Mucosa of gallbladder (tissue), 1 donor: ENCODE measurements at places on chromosomes 11 and 22. TPM values are rescaled to one million over a fixed set of nuclear protein-coding genes. Genes with fewer than 3 reads are reported as not detected.

Gene OR8D1
- total RNA-seq = not detected

DNA sequence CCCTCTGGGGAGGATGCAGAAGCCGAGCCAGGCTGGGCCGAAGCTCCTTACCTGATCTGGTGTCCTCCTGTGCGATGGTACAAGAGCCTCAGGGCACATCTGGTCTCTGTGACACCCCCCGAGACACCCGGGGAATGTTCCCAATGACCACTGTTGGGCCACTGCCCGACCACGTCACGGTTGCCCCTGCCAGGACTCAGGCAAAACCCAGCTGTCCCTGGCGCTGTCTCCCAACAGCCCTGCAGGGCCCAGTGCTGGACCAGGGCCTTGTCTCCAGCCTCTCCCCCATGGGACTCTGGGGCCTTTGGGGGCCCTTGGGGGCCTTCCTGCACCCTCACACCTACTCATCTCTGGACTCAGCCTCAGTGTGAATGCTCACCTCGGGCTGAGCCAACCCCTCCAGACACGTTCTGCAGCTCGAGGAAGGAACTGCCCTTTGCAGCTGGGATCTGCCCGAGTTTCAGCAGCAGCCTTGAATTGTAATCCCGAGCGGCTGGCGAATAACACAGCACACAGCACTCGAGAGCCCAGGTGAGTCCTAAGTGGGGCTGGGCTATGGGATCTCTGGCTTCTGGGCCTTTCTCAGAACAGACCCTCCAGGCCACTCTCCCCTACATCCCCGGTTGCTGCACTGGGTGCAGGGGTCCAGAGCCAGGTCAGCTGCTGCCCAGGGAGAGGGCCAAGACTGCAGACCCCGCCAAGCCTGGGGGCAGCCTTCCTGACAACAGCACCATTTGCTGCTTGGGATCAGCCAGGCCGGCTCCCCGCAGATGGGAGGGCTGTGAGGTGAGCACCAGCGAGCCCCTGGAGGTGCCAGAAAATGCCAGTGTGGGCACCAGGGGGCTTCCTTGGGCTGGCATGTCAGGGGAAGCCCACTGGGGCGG lies 39.8 kb downstream of the RTN4R start:
- no peak for DNase-seq

GRCh38 chr11:73570415-73571114 lies 27.3 kb downstream of the FAM168A start:
- no peak for DNase-seq

GRCh38 chr11:116329354-116330090 lies 443.3 kb downstream of the BUD13 start:
- no peak for DNase-seq

GRCh38 chr11:57598831-57599155 lies 1.3 kb downstream of the SERPING1 start:
- peak; percentile 23 for DNase-seq

GRCh38 chr22:35749808-35750207 lies 32.1 kb downstream of the APOL5 start:
- no peak for DNase-seq

Gene CCDC81
- total RNA-seq = 1.2 TPM

Gene RTN4R
- 2.0 TPM for total RNA-seq

DNA sequence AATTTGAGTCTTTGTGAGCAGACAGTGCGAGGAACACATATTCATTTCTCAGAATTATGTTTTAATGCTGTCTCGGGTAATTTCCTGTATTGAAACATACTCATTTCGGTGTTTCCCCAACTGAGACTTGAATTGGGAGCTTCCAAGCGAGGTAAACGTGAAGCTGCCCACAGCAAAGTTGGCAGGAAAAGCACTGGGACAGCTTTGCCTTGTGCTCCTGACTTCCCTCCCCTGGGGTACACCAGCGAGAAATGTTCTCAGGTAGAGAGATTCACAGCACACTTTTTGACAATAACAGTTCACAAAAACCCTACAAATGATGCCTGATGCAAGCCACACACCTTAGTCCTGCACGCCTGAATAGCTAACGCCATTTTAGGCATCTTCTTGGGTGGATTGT lies 3.1 kb downstream of the HTR3B start:
- no peak for DNase-seq

Gene ART1
- not detected for total RNA-seq

- peak; percentile 72 for DNase-seq
These were observed 15.3 kb upstream of the ACCSL start for GRCh38 chr11:44032299-44033085.

GRCh38 chr11:117230286-117230961 lies 1.4 kb downstream of the PCSK7 start:
- DNase-seq = no peak

GRCh38 chr11:84812471-84812969 lies 814.6 kb downstream of the DLG2 start:
- no peak for DNase-seq

GRCh38 chr11:123640029-123640428 lies 14.4 kb downstream of the SCN3B start:
- no peak for DNase-seq

Gene MUC5AC
- total RNA-seq = 18.6 TPM

Gene NLRP10
- total RNA-seq = not detected

Gene FAM83F
- 12.1 TPM for total RNA-seq

DNA sequence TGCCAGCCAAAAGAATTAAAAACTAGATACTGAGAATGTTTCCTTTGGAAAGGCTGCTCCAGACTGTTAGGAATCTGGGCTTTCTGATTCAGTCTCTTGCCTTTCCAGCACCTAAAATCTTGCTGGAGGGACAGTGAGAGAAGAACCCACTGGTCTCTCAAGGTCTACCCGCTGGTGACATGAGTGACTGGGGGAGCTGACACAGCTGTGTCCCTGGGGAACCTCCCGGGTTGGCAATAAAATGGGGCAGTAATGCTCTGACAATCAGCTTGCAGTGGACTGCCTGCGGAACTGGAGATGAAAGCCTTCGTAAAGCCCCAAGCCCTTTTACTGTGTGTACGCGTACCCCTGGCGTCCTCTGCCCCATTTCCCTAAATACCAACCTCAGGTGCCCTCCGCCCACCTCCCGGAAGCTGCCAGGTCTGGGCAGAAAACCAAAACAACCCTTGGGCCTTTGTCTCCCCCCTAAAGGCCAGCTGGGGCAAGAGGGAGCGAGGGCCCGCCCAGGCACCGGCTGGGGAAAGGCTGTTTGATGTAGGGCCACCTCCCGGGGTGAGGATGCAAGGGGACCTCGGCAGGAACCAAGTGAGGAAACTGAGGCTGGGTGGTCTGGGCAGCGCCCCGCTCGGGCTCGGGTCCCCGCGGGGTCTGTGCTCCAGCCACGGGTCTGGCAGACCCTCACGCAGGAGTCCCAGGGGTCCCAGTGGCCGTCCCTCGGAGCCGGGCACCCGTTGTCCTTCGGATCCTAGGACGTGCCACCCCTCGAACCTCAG lies 741 bp downstream of the CARS1 start:
- DNase-seq = no peak

Gene CYTH4
- 24.1 TPM for total RNA-seq

GRCh38 chr11:72512956-72513355 lies 78.6 kb upstream of the CLPB start:
- DNase-seq = no peak

GRCh38 chr11:63547061-63547460 lies 10.5 kb downstream of the PLAAT4 start:
- no peak for DNase-seq

DNA sequence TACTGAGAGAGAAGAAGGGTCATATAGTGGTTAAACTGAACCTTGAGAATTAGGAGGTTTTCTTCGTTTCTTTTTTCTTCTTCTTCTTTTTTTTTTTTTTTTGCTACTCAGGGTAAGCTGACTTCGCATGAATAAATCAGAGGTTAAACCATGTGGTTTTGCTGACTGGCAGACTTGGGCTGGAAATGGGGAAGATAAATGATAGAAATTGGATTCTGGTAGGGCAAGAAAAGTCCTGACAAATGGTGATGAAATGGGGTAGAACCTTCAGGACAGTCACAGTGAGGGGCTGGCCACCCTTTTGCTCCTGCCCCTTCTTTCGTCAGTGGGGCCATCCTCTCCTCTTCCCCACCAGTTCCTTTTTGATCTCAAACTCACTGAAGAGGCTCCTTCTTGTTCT lies 1.6 kb upstream of the SWAP70 start:
- no peak for DNase-seq

- DNase-seq = no peak
These were observed 294.5 kb downstream of the TBC1D22A start for GRCh38 chr22:47056776-47057470.

- no peak for DNase-seq
These were observed 125.9 kb downstream of the RCN1 start for GRCh38 chr11:32216749-32217148.

DNA sequence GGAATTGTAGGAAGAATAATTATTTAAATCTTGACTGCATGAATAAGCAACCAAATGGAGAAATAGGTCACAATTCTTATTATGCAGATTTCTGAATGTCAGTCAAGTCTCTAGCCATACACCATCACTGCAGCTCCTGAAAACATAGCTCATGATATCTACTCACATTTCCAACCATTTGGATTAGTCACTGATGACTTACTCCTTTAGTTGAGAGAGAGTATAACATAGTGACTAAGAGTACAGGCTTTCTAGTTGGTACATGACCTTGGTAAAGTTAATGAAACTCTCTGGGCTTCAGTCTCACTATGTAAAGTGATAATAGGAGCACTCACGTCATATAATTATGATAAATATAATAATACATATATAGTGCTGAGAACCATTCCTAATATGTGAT lies 265.2 kb downstream of the KCNA4 start:
- DNase-seq = no peak

DNA sequence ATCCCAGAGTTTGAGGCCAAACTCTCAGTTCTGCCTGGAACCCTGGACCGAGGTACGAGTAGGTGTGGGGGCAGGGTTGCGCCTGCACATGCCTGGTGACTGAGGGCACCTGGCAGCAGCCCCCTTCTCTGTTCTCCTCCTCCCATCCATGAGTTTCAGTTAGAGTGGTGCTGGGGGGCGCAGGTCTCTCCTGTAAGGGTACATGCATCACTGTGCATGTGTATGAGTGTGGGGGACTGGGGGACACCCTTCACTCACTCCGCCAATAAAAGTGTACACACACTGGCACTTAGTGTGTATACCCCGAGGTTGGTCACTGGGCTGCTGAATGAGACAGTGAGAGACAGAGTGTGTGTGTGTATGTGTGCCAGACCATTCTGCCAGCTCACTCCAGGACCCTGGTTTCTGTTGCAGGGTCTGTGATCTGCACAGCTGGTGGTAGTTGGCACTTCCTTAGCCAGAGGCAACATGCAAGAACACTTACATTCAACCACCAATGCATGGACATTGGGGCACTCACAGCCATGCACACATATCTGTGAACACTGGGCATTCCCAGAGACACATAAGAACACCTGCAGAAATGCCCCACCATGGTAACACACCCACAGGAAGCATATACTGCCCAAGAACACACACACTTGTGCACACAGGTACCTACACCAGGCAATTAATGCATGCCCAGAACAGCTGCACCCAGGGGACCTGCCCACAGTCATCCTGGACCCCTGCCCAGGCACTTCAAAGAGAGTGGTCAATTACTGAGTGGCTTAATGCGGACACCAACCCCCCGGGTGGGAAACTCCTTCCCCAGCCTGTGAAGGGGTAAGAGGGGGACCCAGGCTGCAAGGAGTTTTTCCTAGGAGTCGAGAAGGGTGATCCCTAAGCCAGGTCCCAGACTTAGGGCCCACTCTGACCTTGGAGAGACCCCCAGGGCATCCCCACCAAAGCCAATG lies 1.2 kb upstream of the NRXN2 start:
- no peak for DNase-seq

GRCh38 chr11:77407613-77408012 lies 66.3 kb downstream of the PAK1 start:
- peak; percentile 83 for DNase-seq

DNA sequence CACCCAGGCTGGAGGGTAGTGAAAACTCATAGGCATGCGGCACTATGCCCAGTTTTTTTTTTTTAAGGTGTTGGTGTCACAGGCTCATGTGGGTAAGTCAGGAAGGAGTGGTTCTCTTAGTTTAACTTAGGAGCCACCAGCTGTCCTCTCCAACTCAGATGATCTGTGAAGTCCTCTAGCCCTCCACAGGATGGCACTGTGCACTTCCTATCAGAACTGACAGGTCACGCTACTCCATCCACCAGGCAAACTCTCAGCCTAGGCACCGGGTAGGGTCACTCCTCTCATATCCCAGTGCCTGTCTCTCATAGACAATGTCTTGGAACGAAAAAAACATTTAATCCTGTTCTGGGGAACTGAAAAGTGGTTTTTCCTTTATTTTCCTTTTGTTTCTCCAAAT lies 16.5 kb downstream of the NAP1L4 start:
- DNase-seq = no peak

- no peak for DNase-seq
These were observed 9.3 kb downstream of the CARD18 start for GRCh38 chr11:105130189-105130813.

Gene CNIH2
- 1.1 TPM for total RNA-seq

DNA sequence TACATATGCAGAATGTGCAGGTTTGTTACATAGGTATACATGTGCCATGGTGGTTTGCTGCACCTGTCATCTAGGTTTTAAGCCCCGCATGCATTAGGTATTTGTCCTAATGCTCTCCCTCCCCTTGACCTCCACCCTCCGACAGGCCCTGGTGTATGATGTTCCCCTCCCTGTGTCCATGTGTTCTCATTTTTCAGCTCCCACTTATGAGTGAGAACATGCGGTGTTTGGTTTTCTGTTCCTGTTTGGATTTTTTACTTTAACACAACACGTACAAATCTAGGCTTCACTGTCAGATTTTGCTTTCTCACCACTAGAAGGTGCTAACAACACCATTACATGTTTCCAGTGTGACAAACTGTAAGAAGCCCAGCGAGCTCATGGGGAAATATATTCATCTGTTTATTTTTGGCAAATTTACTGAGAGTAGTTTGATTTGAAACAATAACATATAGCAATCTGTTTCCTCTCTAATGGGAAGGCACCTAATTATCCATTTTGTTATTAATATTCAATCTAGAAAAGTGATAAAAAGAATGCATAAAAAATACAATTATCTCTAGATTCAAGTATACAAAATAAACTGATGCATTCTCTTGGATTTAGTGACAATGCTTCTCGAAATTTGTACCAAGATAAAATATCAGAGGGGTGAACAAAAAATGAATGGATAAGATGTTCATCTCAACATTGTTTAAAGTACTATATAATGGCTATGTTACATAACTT lies 23.2 kb upstream of the BIRC3 start:
- no peak for DNase-seq

GRCh38 chr11:65213322-65214211 lies 31.8 kb downstream of the CAPN1 start:
- no peak for DNase-seq

DNA sequence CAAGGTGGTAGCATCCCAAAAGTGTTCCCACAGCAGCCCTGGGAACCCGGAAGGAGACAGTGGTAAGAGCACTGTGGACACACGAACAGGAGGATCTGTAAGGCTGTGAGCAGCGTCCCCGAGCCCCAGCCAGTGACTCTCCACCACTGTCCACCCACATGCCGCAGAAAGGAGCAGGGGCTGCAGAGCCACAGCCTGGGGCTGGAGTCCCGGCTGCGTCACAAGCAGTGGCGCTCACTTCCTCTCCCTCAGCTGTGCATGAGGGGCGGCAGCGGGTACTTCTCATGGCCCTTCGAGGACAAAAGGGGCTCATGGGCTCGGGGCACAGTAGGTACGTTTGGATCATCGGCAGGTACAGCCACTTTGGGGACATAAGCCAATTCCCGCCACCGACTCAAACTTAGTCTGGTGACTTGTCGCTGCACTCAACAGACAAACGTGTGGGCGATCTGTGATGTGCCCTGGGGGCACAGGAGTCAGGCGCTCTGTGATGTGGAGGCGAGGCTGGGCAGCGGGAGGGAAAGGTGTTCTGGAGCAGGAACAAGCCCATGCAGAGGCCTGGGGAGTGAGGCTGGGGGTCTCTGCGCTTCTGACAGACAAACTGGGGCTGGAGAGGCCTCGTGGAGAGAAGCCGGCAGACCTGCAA lies 68.5 kb downstream of the SCUBE1 start:
- no peak for DNase-seq

- no peak for DNase-seq
These were observed 22.9 kb downstream of the GNAZ start for GRCh38 chr22:23093051-23093788.
